ENCODE measurements at places on chromosomes 3 and 15.
A peak's percentile ranks its signal among the peaks of the same experiment; 100 is the strongest.

DNA sequence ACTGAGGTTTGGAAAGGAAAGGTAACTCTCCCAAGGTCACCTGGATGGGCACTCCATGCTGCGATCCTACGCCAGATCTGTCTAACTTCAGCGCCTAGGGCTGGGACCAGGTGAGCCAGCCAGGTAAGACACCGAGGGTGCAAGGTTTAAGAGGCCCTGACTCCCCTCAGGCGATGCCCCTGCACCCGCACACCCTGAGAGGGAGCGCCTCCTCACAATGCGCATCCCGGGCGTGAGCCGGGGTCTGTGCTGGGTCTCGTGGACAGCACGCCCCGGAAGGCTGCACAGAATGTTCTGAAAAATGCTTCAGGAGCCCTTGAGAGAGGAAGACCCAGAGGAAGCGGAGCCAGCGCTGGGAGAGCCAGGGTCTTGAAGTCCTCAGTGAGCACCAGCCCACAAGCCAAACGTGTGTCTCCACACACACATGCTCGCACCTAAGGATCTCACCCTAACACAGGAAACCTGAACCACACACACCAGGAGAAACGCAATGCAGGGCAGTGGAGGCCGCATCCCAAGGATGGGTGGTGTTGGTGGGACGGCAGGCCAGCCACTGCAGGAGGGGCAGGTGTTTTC, 142.0 kb downstream of the ADAMTS17 start:
- DNase-seq = peak; percentile 80

- DNase-seq = no peak
These were observed 100.4 kb downstream of the SERPINI1 start for GRCh38 chr3:167835953-167836352.

GRCh38 chr15:101105059-101105891, 146.6 kb downstream of the CHSY1 start:
- no peak for DNase-seq

GRCh38 chr3:30286007-30286669, 320.3 kb upstream of the TGFBR2 start:
- DNase-seq = no peak

GRCh38 chr15:79798311-79798710, 98.5 kb downstream of the MTHFS start:
- no peak for DNase-seq

DNA sequence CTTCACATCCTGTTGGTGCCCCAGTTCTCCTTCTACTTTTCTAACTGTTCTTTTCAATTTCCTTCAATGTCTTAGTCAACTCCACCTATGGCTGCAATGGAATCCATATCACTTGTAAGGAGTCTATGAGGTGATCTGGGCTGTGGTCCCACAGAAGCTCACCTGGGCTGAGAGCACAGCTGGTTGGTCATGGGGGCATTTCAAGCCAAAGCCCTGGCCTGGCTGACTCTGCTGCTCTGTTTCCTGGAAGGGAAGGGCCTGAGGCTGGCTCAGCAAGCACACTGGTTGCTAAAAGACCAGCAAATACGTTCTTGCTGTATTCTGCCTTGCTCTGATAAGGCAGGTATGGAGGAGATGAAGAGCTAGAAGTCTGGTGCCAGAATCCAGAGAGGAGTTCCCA, 29.0 kb downstream of the AMOTL2 start:
- peak; percentile 43 for DNase-seq

DNA sequence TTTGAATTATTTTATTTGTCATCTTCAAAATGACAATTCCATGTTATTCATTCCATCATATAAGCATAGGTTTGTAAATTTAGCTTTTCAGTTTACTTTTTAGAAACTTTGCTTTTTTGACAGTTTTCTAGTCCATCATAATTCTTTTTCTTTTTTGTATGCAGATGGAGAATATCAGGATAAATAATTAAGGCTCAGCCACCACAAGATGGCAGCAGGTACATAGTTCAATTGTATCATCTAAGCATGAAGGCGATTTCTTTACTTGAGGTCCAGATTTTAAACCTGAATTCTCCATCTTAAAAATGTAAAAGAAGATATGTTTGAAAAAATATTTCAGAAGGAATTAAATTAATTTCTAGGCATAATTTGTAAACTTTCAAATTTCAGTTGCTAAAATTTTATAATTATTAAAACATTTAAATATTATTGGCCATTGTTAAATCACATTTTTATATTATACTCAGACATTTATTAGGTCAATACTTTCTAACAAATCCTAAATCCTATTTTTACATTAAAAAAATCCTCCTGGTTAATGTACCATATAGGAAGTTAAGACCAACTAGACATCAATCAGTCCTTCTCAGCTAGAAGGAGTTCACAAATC, 15.1 kb downstream of the PLSCR5 start:
- no peak for DNase-seq

DNA sequence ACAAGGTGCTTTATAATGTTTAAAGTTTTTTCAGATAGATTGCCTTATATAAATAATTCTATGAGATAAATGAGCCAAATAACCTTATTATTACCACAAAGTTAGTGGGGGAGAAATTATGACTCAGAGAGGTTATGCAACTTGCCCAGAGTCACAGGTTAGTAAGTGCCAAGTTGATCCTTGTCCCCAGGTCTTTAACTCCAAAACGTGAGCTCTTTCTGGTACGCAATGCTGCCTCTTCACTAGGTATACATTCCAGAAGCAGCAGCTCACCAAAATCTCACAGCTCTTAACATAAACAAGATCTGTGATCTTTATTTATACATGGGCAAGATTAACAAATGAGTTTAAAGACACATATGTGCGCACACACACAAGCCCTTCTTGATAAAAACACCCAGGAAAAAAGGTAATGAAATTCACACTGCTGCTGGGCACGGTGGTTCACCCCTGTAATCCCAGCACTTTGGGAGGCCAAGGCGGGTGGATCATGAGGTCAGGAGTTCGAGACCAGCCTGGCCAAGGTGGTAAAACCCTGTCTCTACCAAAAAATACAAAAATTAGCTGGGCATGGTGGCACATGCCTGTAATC, 59.8 kb upstream of the NR2F2 start:
- no peak for DNase-seq

DNA sequence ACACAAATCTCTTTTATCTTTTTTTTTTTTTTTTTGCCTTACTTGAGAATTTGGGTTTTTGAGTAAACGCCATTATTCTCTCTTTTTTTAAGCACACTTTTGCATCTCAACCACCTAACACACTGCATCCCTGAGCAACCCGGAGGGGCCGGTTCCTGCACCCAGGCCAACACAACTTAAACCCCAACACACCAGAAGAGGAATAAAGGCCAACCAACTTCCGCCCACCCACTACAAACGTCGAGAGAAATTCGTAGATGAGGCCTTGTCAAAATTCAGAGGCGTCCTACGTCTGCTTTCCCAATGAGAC, 389 bp upstream of the CCNB2 start:
- no peak for DNase-seq

DNA sequence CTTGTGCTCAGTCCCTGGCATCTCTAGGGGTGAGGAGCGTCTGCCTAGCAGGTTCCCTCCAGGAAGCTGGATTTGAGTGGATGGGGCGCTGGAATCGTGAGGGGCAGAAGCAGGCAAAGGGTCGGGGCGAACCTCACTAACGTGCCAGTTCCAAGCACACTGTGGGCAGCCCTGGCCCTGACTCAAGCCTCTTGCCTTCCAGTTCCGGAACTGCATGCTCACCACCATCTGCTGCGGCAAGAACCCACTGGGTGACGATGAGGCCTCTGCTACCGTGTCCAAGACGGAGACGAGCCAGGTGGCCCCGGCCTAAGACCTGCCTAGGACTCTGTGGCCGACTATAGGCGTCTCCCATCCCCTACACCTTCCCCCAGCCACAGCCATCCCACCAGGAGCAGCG, 5.0 kb downstream of the RHO start:
- no peak for DNase-seq

DNA sequence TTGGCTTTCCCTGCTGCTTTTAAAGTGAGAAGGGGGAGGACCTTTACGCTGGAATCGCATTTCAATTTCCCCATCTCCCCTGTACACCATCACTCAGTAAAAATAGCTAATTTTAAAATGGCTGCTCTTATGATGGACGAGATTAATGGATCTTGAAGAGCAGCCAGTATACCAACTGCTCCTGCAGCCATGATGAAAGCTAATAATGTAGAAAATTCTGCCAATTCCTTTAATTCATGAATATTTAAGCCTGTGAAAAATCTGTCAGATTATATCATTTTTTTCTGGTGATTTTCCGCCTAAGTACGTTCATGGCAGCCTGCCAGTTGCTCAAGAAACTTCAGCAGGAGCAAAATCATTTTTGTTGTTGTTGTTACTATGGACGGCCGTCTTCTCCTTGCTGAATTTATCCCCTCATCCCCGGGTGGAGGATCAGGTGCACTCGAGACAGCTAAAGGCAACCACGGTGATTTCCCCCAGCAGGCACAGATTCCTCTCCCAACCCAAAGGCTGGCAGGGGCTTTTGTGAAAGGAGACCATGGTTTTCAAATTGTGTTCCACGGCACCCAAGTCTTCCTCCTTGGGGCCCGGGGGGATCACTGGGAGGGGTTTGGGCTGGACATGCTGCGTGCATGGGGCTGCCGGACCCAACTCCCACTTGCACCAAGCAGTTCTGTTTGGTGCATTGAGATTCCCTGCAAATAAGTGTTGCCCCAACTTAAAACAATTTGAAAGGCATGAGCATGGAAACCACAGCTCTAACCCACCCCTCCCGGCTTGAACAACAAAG, 289.6 kb downstream of the UACA start:
- no peak for DNase-seq

- no peak for DNase-seq
These were observed 10.3 kb upstream of the LRRC31 start for GRCh38 chr3:169879845-169880575.

- no peak for DNase-seq
These were observed 54.5 kb downstream of the IQSEC1 start for GRCh38 chr3:13018561-13019242.

DNA sequence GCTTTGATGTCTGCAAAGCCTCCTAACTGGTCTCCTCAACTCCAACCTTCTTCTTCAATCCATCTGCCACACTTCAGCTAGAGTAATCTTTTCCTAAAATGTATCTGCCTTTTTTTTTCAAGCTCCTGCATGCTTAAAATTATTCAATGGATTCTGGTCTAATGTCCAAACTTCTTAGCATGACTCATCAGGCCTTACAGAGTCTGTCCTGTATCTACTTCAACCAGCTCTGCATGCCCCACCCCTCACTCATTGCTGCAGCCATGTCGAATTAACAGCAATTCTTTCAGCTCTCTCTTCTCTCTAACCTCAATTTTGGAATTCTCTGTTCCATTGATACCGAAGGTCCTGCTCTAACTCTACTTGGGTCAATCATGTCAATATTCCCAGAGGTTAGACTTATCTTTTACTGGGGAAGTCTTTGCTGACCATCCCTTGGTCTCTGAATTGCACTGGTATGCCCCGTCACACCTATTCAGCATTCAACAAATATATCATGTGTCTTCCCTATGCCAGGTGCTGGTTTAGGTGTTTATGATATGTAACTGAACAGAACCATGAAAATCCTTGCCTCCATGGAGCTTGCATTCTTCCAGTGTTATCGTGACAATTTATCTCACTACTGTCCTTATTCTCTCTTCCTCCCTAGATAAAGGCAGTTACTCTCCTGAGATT, 88.5 kb upstream of the NANOGP8 start:
- DNase-seq = no peak

DNA sequence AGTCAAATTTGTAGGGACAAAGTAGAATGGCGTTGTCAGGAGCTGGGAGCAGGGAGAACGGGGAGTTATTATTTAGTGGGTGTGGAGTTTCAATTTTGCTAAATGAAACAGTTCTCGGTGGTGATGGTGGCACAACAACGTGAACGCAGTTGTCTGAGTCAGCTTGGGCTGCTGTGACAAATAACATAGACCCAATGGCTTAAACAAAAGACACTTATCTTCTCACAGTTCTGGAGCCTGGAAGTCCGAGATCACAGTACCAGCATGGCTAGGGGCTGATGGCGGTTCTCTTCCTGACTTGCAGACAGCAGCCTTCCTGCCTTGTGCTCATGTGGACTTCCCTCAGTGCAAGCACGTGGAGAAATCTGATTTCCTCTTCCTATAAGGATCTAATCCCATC, 90.2 kb downstream of the CHSY1 start:
- DNase-seq = no peak

GRCh38 chr3:118714800-118715199, 319.8 kb downstream of the IGSF11 start:
- no peak for DNase-seq

GRCh38 chr3:123637131-123637530, 52.3 kb upstream of the HACD2 start:
- no peak for DNase-seq

- no peak for DNase-seq
These were observed 346.7 kb upstream of the TGFBR2 start for GRCh38 chr3:30259730-30260129.

DNA sequence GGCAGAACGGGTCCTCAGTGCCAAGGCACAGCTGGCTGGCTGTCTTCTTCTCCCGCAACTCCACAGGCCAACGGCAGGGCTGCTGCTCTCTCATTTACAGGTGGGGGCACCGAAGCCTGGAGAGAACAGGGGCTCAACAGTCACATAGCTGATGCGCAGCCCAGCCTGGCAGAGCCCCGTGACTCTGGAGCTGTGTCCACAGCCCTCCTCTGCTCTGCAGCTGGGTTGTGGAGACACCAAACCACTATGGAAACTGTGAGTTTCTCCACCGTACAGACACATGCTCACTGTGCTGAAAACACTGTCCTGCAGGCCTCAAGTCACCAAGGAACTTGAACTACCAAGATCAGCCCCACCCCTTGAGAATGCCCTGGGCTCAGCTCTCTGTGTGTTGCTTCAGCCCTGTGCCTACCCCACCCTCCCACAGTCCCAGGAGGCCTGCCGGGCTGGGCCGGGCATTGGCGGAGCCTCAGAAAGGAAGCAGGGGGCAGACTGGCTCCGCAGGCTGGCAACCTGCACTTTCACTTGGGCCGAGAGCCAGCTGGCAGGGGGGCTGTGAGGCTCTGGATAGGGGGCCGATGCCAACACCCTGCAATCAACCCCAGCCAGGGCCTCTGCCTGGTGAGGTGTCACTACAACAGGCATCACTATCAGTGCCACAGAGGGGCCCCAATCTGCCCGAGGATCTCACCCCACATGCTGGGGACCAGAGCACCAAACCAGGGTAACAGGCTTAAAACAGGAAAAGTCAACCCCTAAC, 113.7 kb upstream of the RPL32 start:
- DNase-seq = no peak

Measured in mesenteric fat pad (tissue), 1 donor.